Stimulated activated CD4-positive, alpha-beta T cell treated with anti-CD3 and anti-CD28 coated beads, Interleukin-12 subunit alpha, Interleukin-12 subunit beta, amount 100 ng/mL, for 48 hours (primary cell): ENCODE measurements at places on chromosomes 12 and 14.

DNA sequence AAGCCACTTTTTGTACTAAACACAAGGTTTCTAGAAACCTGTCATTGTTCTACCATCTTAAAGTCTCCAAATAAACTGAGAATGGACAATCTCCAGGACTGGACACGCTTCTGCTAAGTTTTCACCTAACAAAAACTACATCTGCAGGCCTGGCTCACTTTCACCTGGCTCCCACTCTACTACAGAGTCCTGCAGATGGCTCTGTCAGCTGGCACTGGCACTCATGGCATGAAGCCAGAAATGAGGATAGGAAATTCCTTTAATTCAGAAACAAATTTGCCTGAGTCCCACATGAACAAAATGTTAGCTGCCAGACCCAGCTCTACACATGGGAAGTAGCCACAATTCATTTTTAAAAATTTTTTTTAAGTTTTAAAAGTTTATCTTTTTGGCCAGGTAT is 42.1 kb downstream of the STXBP6 start:
- DNase-seq: no peak

GRCh38 chr14:25756876-25757275 is 706.9 kb upstream of the STXBP6 start:
- DNase-seq: no peak

- peak; percentile 1 for DNase-seq
These were observed 82.0 kb upstream of the HMGA2 start for GRCh38 chr12:65742018-65743010.

DNA sequence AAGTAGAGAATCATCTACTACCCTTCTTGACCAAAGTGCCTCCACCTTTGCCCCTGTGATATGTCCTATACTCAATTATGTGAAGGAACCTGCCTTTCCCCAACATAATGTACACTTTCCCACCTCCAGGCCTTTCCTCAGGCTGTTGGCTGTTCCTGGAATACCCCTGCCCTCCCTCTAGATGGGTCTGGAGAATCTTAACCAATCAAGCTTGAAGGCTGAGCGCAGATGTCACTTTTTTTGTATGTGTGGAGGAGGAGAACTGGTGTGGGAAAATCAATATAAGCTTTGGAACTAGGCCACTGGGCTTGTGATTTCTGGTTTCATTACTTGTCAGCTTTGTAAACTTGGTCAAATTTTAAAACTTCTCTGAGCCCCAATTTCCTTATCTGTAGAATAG is 4.7 kb downstream of the BMAL2 start:
- no peak for DNase-seq

DNA sequence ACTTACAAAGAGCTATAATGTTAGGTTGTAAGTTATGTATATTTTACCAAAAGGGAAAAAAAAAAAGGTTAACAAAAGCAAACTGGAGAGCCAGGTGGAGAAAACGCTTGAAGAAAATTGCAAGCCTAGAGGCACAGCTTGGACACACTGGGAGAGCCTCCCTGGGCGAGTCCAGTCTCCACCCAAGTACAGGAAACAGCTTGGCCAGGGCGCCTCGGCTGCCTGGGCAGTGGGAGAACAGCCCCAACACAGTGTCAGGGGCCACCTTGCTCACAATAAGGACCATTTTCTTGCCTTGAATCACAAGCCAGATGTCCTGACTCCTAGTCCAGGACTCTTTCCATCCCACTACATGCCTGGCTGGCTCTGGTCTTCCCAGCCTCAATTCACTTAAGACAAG is 33.3 kb downstream of the TTC7B start:
- no peak for DNase-seq

DNA sequence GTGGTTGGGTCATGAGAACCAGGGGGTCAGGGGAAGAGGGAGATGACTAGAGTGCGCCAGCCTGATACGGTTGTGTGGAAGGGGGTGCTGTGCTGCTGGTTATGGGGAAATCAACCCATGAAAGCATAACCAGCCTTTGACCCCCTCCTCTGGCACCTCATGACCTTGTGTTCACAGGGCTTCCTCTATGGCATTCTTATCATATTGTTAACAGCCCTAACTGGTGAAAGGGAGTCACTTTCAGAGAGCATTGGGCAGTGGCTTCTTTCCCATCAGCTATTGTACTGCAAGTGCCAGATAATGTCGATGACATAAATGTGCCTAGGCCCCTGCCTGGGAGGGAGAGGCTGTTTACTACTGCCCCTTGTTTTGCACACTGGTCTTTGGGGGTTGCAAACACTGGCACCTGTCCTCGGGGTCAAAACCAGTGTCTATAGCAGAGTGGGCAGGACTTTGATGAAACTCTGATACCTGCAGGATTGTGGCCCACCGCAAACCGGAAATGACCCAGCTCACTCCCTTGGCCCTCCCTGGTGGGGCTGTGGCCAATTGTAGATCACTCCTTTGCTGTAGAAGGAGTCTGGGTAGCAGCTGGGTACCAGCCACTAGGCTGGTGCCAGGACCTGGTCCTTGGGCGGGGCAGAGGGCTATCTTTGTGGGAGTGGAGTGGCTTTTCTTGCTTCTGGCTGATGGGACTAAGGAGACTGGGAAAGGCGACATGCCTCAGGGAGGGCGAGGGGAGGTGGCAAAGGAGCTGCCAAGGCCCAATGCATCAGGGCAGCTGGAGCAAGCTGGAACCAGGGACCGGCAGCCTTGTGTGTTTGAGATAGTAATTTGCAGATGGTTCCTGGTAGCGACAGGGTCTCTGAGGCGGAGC is 634 bp upstream of the TMEM63C start:
- no peak for DNase-seq

- no peak for DNase-seq
These were observed 75.2 kb upstream of the MYL2 start for GRCh38 chr12:110995615-110996014.

DNA sequence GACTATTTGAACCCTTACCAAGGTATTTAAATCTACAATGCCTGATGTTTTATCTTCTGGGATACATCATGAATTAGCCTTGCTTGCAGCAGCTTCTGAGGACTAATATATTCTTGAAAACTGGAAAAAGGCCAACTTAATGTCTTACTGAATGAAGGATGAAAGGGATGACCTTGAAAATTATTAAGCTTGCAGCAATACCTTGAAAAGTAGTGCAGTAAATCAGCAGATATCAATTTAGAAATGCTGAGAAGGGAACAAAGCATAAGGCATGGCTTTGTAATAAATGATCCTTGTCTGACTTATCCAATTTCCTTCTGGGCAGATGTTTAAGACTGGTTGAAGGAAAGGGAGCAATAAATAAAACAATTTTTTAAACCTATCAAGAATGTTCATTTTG is 37.3 kb upstream of the FERMT2 start:
- DNase-seq: no peak

GRCh38 chr12:3219233-3219632 is 142.1 kb downstream of the TSPAN9 start:
- DNase-seq: no peak

- no peak for DNase-seq
These were observed 10.1 kb downstream of the GSG1 start for GRCh38 chr12:13093191-13093847.

DNA sequence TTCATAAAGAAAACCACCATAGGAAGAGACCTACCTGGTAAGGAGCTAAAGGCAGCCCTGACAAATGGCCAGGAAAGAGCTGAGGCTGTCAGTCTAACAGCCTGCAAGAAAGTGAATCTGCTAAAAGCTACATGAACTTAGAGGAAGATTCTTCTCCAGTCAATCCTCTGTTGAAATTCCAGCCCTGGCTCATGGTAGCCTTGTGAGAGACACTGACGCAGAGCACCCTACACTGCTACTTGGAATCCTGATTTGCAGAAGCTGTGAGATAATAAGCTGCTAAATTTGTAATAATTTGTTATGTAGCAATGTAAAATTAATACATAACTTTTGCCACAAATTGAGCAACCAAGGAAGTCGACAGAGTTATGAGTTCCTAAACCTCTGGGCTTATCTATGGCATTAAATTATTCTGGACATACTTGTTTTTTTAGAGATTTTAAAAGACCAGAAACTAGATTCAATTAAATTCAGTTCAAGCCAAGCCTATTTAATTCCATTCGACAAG is 257.0 kb downstream of the ETNK1 start:
- no peak for DNase-seq

DNA sequence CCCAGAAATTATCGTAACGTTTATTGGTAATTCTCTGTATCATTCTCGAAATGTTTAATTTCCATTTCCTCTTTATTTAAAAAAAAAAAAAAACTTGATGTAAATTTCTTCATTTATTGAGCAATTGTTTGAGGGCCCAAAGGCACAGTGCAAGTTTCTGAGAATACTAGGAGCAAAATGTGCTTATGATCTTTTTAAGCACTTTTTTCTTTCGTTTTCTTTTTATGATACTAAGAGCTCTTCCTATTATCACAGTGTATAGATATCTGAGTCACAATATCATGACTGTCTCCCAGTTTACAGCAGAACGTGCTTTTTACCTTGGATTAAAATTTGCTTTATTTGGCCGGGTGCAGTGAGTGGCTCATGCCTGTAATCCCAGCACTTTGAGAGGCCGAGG is 5.6 kb downstream of the ATP2A2 start:
- DNase-seq: no peak

- no peak for DNase-seq
These were observed at the start of gene PAPLN for GRCh38 chr14:73237219-73237785. TSS of gene PAPLN (plus strand) at chr14:73237506. CDS start at chr14:73239779, 2,273 bp downstream.

- DNase-seq: peak; percentile 18
These were observed 111.9 kb upstream of the CCDC175 start for GRCh38 chr14:59688224-59689170.

DNA sequence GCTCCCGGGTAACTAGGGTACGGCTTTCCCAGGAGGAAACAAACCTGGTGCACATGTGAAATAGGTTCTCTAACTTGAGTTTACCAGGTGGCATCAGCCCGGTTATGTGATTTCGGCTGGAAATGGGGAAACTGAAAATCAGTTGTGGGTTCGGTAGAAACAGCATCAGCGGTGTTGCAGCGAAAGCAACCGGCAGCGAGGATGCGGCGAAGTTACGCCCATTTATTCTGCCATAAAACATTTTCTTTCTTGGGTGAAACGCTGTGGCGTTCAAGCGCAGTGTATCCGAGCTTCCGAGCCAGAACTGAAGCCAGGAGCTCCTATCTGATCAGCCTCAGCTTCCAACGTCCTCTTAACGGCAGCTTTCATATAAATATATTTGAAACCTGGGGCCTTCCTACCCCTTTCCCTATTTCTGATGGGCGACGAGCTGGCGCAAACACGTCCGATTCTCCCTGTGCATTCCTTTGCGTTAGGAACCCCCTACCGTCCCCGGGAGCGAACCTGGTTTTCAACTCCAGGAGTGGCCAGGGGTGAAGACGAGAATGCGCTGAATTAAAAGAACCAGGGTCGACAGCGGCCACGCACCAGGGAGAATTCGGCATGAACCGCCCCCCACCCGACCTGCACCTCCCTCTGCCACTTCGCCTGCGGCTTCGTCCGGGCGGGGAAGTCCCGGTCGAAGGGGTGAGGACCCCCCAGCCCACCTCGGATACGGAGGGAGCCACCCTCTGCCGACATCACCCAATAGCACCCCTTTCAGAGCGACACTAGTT is 1.6 kb downstream of the DPF3 start:
- no peak for DNase-seq

GRCh38 chr12:109773384-109774011 is 59.7 kb downstream of the TRPV4 start:
- DNase-seq: no peak

- no peak for DNase-seq
These were observed 159.4 kb downstream of the TSPAN9 start for GRCh38 chr12:3236345-3237187.

- no peak for DNase-seq
These were observed 1077.2 kb downstream of the VRK1 start for GRCh38 chr14:97874394-97874793.

DNA sequence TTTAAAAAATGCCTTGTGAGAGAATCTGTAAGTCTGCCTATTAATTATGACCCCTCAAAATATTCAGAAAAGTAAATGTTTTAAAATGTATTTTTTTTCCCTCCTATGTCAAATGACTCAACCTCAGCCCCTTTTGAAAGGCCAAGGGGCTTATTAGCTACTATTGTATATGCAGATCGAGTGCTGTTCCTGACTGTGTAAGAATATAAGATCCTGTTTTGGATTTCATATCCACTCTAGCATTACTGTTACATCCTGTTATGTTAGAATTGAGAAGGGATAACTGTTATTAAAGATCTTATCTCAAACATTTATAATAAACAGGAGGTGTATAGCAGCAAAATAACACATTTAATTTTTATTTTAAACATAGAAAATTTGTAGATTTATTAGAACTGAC is 46.6 kb upstream of the TPH2 start:
- no peak for DNase-seq

DNA sequence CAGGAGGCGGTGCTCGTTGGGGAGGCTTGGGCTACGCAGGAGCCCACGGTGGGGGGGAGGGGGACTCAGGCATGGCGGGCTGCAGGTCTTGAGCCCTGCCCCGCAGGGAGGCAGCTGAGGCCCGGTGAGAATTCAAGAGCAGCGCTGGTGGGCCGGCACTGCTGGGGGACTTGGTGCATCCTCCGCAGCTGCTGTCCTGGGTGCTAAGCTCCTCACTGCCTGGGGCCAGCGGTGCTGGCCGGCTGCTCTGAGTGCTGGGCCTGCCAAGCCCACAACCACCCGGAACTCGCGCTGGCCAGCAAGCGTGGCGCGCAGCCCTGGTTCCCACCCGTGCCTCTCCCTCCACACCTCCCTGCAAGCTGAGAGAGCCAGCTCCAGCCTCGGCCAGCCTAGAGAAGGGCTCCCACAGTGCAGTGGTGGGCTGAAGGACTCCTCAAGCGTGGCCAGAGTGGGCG is 3.2 kb downstream of the METTL25 start:
- DNase-seq: no peak

DNA sequence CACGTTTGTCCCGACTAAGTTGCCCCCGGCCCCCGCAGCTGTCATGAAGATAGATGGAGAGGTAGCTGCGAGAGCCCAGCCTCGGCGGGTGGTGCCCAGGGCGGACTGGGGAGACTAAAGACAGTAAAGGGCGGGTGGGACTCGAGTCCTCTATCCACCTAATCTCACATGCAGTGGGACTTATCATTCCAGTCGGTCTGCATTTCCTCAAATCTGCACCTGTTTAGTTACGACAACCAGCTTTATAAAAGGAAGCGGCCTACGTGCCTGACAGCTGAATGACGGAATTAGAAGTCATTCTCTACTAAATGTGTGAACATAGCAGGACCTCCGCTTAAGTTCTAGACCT is 109.8 kb upstream of the EGLN3 start:
- no peak for DNase-seq

DNA sequence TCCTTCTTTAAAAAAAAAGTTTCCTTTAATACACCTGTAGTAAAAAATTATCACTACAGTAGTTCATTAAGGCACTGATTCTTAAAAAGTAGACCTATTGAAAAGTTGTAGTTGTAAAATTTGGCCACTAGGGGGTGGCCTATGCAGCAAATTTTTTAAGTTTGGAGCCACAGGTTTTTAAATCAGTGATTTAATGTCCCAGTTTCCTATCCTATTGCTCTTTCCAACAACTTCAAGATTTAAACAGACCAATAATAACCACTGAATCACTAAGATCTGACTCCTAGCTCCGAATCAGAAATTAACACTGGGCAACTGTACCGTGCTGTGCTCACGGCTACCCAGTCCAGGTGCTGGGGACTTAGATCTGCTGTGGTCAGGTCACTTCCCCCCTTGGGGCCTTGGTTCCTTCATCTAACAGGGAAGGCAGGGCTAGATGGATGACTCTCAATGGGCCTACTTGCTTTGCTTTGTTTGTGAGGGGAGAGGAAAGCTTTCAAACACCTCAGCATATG is 279.3 kb downstream of the MED13L start:
- DNase-seq: no peak

- DNase-seq: no peak
These were observed 58.1 kb upstream of the KITLG start for GRCh38 chr12:88638388-88638787.

- no peak for DNase-seq
These were observed 42.4 kb upstream of the VRK1 start for GRCh38 chr14:96754845-96755184.

- DNase-seq: no peak
These were observed 94.7 kb downstream of the GALC start for GRCh38 chr14:87898301-87898700.
